Naive thymus-derived CD8-positive, alpha-beta T cell (primary cell): ENCODE measurements at places on chromosomes 4 and X. TPM values are rescaled to one million over a fixed set of nuclear protein-coding genes. Genes with fewer than 3 reads are reported as not detected.

- H3K4me3 ChIP-seq, result no peak overlapping the region
- no peaks in the 10 kb centered on the region for H3K36me3 ChIP-seq
- no peak overlapping the region for H3K27ac ChIP-seq
- H3K27me3 ChIP-seq, result no peaks in the 10 kb centered on the region
- no peaks in the 10 kb centered on the region for H3K4me1 ChIP-seq
- no peak for DNase-seq
Measured at GRCh38 chr4:84870398-84871163, 95.9 kb downstream of the WDFY3 start.

DNA sequence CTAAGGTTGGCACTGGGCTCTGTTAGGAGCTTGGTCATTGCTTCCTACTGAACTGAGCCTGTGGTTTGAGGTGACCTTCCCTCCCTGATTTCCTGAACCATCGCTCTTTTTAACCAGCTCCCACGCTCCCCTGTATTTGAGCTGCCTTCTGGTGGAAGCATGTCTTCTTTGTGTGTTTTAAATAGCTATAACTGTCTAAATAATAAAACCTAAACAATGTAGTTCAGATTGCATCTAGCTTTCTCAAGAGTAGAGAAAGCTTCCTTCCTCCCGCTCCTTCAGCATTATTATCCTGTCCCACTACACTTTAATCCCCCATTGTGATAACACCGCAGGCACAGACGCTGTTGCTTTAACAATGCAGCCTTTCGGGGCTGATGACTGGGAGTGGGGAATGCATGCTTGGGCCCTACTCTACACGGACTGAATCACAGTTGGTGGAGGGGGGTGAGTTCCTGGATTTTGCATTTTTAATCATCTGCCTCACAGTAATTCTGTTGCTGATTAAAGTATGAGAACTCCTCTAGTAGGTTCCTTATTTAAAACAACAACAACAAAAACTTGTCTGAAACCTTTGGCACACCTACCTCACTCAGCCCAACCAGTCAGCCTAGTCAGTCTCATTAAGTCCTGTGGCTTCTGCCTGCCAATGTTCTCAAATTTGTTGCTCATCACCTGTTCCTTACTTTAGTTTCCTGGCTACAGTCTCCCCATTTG lies 6.6 kb downstream of the SMS start:
- H3K36me3 ChIP-seq, result peaks cover 2% of the 10 kb centered on the region
- H3K4me3 ChIP-seq, result no peak overlapping the region
- H3K27me3 ChIP-seq, result no peaks in the 10 kb centered on the region
- H3K27ac ChIP-seq, result no peak overlapping the region

DNA sequence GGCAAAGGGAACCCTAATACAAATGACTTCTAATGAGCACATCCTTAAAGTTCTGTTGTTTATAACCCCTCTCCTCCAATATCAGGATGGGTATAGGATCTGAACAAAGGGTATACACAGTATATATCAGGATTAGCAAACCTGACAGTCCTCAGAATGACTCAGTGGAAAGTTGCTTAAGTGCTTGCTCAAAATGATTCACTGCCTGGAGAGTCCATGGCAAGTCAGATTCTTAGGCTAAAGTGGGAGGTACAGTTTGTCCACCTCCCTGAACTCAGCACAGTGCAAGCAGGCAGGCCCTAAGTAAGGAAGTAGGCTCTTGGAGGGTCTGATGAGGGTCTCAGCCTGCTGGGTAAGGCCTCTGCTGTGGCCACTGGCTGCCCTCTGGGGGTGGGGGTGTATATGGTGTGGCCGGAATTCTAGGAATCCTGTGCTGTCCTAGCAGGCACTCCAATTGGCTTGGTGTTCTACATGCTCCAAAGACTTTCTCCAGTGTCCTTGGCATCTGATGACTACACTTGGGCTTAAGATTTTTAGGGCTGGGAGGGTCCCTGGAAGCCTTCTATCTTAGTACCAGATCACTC lies 54.3 kb downstream of the CHRDL1 start:
- H3K36me3 ChIP-seq, result no peaks in the 10 kb centered on the region
- no peak overlapping the region for H3K4me3 ChIP-seq
- H3K27ac ChIP-seq, result no peak overlapping the region
- no peaks in the 10 kb centered on the region for H3K27me3 ChIP-seq
- H3K4me1 ChIP-seq, result no peaks in the 10 kb centered on the region
- DNase-seq, result no peak

- no peaks in the 10 kb centered on the region for H3K4me1 ChIP-seq
- peaks cover 16% of the 10 kb centered on the region for H3K36me3 ChIP-seq
- no peak overlapping the region for H3K4me3 ChIP-seq
- no peaks in the 10 kb centered on the region for H3K27me3 ChIP-seq
- DNase-seq, result no peak
Measured at GRCh38 chrX:74207539-74207938, 96.4 kb upstream of the ZCCHC13 start.

The NXF2B gene
- not detected for total RNA-seq

The PTPN13 gene
- not detected for total RNA-seq

The GNRHR gene
- total RNA-seq, result not detected

The TMPRSS11D gene
- not detected for total RNA-seq

The ASB5 gene
- not detected for total RNA-seq

GRCh38 chrX:80014141-80014940 lies at the start of gene TBX22:
TBX22 (plus strand) TSS chrX:80014753; CDS start chrX:80022270, 7,517 bp downstream.
- no peak within 1 kb of the TSS for H3K4me3 ChIP-seq
- no peaks in the 10 kb centered on the region for H3K36me3 ChIP-seq
- no peak for DNase-seq
- peaks cover 3% of the 10 kb centered on the region for H3K27me3 ChIP-seq
- no peak within 1 kb of the TSS for H3K27ac ChIP-seq

GRCh38 chr4:82842593-82842992 lies 44.0 kb upstream of the SCD5 start:
- DNase-seq, result no peak
- no peak overlapping the region for H3K4me3 ChIP-seq
- H3K27me3 ChIP-seq, result no peaks in the 10 kb centered on the region
- H3K36me3 ChIP-seq, result peaks cover 24% of the 10 kb centered on the region
- H3K4me1 ChIP-seq, result no peaks in the 10 kb centered on the region

DNA sequence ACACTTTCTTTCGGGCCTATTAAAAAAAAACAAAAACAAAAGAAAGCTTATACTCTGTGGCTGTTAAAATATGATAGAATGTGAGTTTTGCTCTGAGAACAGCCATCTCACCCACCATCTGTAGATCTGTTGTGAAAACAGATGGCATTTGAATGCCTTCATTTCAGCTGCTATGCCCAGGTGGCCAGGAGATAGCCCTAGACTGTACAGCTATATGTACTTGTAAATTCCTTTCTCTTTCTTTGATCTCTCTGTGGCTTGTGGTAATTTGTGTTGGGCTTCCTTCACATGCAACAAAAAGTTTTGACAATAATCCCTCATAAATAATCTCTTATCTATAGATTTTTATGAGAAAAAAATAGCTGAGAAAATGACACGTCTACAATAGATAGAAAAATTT lies 38.1 kb downstream of the PNPLA4 start:
- H3K36me3 ChIP-seq, result no peaks in the 10 kb centered on the region
- H3K4me3 ChIP-seq, result no peak overlapping the region
- peaks cover 2% of the 10 kb centered on the region for H3K27me3 ChIP-seq
- H3K4me1 ChIP-seq, result no peaks in the 10 kb centered on the region
- DNase-seq, result no peak

The ATP10D gene
- total RNA-seq, result 14.9 TPM

The ENPEP gene
- not detected for total RNA-seq

DNA sequence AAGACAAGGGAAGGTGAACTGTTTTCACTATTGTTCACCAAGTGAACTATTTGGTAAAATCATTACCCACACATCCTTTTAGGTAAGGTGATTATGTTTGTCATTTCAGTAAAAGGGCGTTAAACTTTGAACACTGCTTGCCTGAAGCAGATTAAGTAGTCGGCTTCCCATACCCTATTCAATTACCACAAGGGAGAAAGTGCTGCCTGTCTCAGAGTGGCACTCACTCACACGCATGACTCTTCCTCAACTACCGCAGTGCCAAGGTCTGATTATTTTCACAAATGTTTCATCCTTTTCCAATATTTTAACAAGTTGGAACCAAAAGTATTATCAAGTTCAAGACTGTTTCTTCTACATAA lies 11.0 kb downstream of the VEGFC start:
- no peaks in the 10 kb centered on the region for H3K4me1 ChIP-seq
- no peaks in the 10 kb centered on the region for H3K36me3 ChIP-seq
- no peaks in the 10 kb centered on the region for H3K27me3 ChIP-seq
- no peak for DNase-seq
- no peak overlapping the region for H3K27ac ChIP-seq

DNA sequence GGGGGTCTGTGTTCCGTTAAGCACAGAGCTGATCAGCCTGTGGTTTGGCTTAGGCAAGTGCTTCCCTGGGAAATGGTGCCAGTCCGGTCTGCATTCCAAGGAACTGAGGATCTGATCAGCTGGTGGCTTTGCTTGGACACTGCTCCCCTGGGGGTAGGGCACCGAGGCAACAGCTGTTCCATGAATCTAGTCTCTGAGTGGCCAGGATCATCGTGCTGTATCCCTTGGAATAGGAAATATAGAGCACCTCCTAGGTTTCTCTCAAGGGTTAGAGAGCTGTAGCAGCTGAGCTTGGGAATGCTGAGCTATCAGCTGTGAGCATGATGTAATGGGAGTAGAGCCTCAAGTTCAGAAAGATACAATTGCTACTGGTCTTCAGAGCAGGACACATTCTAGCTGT lies 863.9 kb downstream of the RAPGEF2 start:
- no peak for DNase-seq
- no peaks in the 10 kb centered on the region for H3K4me1 ChIP-seq
- H3K27ac ChIP-seq, result no peak overlapping the region
- no peak overlapping the region for H3K4me3 ChIP-seq

The SUPT20HL2 gene
- not detected for total RNA-seq

DNA sequence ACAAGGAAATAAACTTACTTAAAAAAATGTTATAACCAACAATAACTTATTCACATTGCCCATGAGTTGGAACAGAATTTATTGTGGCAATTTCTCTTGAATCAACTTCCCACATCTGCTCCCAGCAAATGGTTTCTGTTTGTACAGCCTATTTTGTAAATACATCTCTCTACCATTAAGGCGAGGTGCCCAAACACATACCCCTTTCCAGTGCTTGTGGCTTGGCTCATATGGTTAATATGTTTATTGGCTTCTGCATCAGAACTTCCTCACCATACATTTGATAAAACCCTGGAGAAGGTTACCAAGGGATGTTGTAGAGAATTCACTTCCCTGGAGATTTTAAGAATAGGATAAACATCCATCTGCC lies 207.1 kb downstream of the SOWAHB start:
- no peak overlapping the region for H3K27ac ChIP-seq
- no peak for DNase-seq

The ZBED1 gene
- 27.8 TPM for total RNA-seq

GRCh38 chr4:165787516-165788274 lies 85.3 kb upstream of the TLL1 start:
- no peak overlapping the region for H3K4me3 ChIP-seq
- no peaks in the 10 kb centered on the region for H3K36me3 ChIP-seq
- H3K27me3 ChIP-seq, result no peaks in the 10 kb centered on the region
- H3K4me1 ChIP-seq, result no peaks in the 10 kb centered on the region

The CCDC110 gene
- total RNA-seq, result 1.3 TPM

GRCh38 chr4:40940756-40941155 lies 191.0 kb downstream of the NSUN7 start:
- peaks cover 7% of the 10 kb centered on the region for H3K27me3 ChIP-seq
- no peak overlapping the region for H3K4me3 ChIP-seq
- H3K27ac ChIP-seq, result no peak overlapping the region

DNA sequence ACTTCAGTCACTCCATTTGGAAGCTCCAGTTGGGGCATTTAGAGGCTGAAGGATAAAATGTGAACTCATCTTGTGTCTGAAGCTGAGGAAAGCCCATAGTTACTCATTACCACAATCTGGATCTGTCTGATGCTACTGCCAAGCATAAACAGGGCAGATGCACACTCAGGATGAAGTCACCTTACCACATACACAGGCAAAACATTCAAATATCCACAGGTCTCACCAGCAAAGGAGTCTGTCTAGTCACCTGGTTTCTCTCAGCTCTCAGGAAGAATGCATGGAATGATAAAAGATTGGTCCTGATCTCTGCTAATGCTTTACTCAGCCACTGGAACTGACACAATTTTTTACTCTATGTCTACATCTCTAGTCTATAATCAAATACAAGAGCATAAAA lies 13.0 kb upstream of the ODAPH start:
- no peaks in the 10 kb centered on the region for H3K36me3 ChIP-seq
- no peak overlapping the region for H3K4me3 ChIP-seq
- H3K4me1 ChIP-seq, result no peaks in the 10 kb centered on the region
- no peaks in the 10 kb centered on the region for H3K27me3 ChIP-seq
- DNase-seq, result no peak
- no peak overlapping the region for H3K27ac ChIP-seq

DNA sequence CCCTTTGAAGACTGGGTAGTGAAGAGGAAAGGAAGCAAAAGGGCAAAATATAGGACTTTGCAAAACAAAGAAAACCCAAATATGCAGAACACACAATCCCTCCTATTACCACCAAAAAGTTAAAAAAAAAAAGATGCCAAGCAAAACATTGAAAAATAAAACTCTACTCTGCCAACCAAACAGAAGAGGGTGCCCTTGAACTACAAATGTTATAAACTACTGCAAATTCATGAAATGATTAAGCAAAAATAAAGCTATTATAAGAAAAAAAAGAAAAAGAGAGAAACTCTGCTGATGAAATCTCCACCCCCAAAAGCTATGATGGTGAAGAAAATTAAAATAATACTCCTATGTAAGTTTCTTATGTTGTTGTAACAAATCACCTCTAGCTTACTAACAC lies 168.5 kb upstream of the STK26 start:
- H3K27ac ChIP-seq, result no peak overlapping the region
- H3K4me1 ChIP-seq, result no peaks in the 10 kb centered on the region
- no peaks in the 10 kb centered on the region for H3K27me3 ChIP-seq
- no peaks in the 10 kb centered on the region for H3K36me3 ChIP-seq
- H3K4me3 ChIP-seq, result no peak overlapping the region

DNA sequence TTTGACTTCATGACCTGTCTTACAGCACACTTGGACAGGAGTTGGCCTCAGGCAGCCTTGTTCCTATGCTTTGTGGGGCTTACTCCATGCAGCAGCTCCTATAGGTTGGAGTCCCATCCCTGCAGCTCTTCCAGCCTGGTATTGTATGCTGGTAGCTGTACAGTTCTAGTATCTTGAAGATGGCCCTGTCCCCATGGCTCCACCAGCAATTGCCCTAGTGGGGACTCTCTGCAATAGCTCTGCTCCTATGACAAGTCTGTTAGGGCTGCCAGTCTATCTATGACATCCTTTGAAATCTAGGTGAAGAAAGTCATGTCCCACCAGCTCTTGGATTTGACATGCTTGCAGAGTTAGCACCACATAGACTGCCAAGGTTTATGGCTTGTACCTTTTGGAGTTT lies 252.6 kb downstream of the ANTXR2 start:
- H3K27ac ChIP-seq, result no peak overlapping the region
- no peaks in the 10 kb centered on the region for H3K36me3 ChIP-seq
- no peak overlapping the region for H3K4me3 ChIP-seq
- DNase-seq, result no peak
- no peaks in the 10 kb centered on the region for H3K4me1 ChIP-seq

The F8A2 gene
- not detected for total RNA-seq

The TCEANC gene
- total RNA-seq, result 13.7 TPM

The GPM6B gene
- not detected for total RNA-seq
